ENCODE measurements at places on chromosomes 1 and 21. TPM values are rescaled to one million over a fixed set of nuclear protein-coding genes. Genes with fewer than 3 reads are reported as not detected.

GRCh38 chr1:88979054-88979748 is 13.2 kb downstream of the KYAT3 start:
- DNase-seq: no peak

DNA sequence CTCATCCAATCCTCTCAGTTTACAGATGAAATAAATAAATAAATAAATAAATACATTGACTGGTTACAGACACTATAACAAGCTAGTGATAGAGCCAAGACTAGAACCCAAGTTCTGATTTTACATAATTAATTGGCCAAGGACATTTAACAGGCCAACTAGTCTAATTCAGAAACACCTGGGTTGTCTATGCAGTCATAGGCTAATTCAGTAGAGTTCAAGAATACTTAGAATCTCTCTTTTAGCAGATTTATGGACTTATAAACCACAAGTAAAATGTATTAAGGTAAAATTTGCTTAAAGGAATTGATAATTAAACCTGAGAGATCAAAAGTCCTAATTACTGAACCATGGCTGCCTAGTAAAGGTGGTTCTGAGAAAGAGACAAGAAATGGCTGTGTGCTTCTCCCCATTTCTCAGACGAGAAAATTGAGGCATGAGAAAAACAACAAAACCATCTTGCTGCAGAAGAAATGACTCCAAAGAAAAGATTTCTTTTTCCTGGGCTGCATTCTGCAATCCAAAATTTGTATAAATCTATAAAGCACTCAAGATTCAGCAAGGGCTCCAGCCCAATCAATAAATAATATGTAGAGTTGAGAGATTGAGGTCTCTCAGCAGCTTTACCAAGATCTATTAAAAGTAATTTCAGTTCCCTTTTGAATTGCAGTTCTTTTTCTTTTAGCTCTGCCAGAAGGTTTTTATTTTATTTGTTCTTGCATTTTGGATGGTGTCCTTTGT is 98.3 kb downstream of the DUSP10 start:
- no peak for DNase-seq

- no peak for DNase-seq
Measured at GRCh38 chr1:111602302-111602701, 17.3 kb upstream of the RAP1A start.

Gene AGBL4
- polyA plus RNA-seq: not detected

DNA sequence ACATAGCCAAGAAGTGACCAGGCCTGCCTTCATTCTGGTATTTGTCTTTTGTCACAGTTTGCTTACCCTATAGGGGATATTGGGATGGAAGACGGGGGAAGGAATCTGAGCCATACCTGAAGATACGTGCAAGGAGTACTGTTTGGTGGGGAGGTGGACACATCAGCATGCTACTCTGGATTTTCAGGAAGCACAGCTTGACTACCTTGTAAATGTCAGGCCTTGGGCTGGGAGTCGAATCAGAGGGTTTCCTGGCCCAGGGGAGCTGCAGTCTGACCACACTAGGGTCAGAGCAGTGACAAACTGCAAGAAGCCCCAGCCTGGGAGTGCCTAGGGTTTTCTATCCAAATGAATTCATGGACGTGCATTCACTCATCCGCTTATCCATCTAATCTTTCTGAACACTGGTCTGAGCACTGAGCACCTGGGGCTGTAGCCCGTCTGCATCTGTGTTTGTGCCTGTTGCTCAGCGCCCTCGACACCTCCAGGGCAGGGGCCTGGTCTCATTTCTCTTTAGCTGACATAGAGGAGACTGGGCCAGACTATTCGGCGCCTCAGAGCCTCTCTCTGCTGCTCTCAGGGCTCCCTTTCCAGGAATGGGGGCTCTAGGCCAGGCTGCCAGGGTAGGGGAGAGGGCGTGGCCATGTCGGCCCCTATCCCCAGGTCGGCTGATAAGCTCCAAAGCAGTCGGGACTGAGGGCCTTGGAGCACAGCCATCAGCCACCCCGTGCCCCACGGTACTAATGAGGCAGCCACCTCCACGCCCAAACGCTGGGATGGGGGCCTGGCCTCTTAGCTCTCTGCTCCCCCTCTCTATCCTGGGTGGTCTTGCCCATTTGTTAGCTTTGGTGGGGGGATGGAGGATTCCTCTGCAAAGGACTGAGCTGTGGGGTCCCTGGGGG is 47.0 kb upstream of the SLC2A1 start:
- no peak for DNase-seq

DNA sequence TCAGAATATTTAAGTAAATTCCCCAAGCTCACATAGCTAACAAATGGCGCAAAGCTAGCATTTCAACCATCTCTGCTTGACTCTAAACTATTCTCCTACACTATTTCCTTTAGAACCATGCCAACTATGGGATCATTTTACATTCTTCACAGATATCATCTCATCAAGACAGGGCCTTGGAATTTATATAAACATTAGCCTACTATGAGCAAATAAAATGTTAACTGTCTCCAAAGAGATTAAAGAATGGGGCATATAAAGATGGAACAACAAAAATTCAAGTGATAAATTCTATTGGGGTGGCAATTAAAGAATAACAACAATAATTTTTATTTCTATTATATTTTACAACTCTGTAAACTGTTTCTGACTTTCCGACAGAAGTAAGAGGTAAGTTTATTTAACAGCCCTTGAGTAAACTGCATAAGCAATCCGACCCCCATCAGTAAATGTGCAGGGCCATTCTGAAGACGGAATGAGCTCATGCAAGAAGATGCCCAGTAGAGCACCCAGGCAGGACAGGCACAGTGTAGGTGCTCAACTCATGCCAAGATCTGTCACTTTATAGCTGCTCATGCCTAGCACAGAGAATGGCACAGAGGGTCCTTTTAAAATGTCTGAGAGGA is 261.9 kb downstream of the VAV3 start:
- DNase-seq: no peak
